Neural crest cell (in vitro differentiated cells): ENCODE measurements at places on chromosomes 2 and 18.

- no peaks in the 10 kb centered on the region for H3K36me3 ChIP-seq
- no peak overlapping the region for H3K27ac ChIP-seq
- no peaks in the 10 kb centered on the region for H3K4me1 ChIP-seq
- no peak overlapping the region for H3K4me3 ChIP-seq
- DNase-seq, result no peak
- H3K27me3 ChIP-seq, result no peaks in the 10 kb centered on the region
These were observed 254.4 kb downstream of the KCNE4 start for GRCh38 chr2:223306371-223306770.

- no peaks in the 10 kb centered on the region for H3K4me1 ChIP-seq
- no peaks in the 10 kb centered on the region for H3K27me3 ChIP-seq
- H3K36me3 ChIP-seq, result peaks cover 22% of the 10 kb centered on the region
- H3K4me3 ChIP-seq, result no peak overlapping the region
These were observed 18.9 kb downstream of the NCAPH start for GRCh38 chr2:96354492-96354891.

GRCh38 chr2:28680657-28681056 lies 71.0 kb upstream of the PPP1CB start:
- no peak overlapping the region for H3K27ac ChIP-seq
- peaks cover 17% of the 10 kb centered on the region for H3K4me1 ChIP-seq
- H3K4me3 ChIP-seq, result no peak overlapping the region
- no peaks in the 10 kb centered on the region for H3K27me3 ChIP-seq
- DNase-seq, result no peak

DNA sequence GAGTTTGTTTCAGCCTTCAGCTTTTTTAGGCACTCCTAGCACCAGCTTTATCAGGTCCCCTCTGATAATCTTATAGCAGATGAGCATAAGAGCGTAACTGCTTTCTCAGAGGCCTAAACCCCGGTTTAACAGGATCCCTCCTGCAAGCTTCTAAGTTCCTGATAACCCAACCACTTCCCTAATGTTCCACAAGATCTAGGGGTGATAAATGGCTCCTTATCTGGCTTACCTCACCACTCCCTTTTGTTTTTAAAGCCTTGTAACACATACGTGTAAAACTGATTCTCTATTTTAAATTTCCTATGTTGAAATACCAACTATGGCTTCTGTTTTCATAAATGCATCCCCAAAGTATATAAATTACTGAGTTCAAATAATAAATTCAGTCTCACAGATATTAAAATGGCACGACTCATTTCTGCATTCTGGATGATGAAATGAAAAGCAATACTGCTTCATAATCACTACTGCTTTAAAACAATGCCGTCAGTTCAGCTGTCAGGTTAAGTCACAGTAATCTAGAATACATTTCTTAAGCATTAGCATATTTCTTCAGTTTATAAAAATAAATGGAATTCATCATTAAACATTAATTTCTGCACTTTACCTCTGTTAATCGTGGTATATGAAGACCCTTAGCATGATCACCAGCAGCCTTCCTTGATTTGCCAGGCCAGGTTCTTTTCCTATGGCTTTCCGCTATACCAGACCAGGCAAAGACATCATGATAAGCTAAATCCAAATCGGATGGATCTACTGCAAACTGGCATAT lies 126.3 kb downstream of the C2orf74 start:
- no peak for DNase-seq
- no peaks in the 10 kb centered on the region for H3K4me1 ChIP-seq
- H3K27ac ChIP-seq, result peak overlapping the region; percentile 51
- H3K4me3 ChIP-seq, result no peak overlapping the region
- no peaks in the 10 kb centered on the region for H3K27me3 ChIP-seq

DNA sequence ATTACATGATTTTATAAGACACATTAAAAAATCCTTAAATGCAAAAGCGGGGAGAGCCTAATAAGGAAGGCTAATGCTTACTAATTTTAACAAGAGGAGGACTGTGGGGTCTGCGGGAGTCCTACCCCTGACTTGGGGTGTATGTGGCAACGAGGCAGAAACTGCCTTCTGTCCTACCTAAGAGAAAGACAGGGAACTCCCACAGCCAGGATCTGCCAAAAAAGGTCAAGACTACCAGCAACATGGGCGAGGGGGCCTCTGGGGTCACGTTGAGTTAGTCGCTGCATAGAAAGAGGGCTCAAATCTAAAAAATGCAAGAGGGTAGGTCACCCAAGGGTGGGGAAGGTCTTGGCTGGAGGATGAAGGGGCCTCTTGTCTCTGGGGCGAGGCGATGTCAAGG lies 529 bp upstream of the AMER3 start:
- peaks cover 79% of the 10 kb centered on the region for H3K27me3 ChIP-seq
- no peaks in the 10 kb centered on the region for H3K36me3 ChIP-seq
- peaks cover 10% of the 10 kb centered on the region for H3K4me1 ChIP-seq
- H3K4me3 ChIP-seq, result peak overlapping the region; percentile 82

DNA sequence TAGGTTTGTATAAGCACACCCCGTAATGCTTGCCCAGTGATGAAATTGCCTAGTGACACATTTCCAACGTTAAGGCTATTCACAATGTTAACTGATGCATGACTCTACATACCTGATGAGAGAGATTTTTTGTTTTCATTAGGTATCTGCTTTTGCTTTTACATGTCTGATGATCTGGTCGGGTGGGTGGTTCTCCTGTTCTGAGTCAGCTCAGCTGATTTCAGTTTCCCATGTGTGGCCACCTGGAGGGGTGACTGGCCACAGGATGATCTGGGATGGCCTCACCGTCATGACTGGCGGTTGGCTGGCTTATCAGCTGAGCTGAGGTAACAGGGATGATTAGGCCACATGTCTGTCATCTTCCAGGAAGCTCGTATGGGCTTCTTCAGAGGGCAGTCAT lies 33.8 kb upstream of the ACYP2 start:
- H3K4me3 ChIP-seq, result no peak overlapping the region
- H3K27ac ChIP-seq, result no peak overlapping the region
- H3K36me3 ChIP-seq, result no peaks in the 10 kb centered on the region
- H3K4me1 ChIP-seq, result peaks cover 8% of the 10 kb centered on the region
- H3K27me3 ChIP-seq, result peaks cover 20% of the 10 kb centered on the region

GRCh38 chr2:113757138-113757657 lies 756 bp upstream of the SLC35F5 start:
- H3K4me1 ChIP-seq, result peaks cover 21% of the 10 kb centered on the region
- H3K36me3 ChIP-seq, result no peaks in the 10 kb centered on the region
- peak overlapping the region; percentile 95 for H3K4me3 ChIP-seq
- no peak for DNase-seq

- no peaks in the 10 kb centered on the region for H3K36me3 ChIP-seq
- DNase-seq, result no peak
- no peak overlapping the region for H3K4me3 ChIP-seq
These were observed 13.6 kb downstream of the MRO start for GRCh38 chr18:50806208-50806616.

DNA sequence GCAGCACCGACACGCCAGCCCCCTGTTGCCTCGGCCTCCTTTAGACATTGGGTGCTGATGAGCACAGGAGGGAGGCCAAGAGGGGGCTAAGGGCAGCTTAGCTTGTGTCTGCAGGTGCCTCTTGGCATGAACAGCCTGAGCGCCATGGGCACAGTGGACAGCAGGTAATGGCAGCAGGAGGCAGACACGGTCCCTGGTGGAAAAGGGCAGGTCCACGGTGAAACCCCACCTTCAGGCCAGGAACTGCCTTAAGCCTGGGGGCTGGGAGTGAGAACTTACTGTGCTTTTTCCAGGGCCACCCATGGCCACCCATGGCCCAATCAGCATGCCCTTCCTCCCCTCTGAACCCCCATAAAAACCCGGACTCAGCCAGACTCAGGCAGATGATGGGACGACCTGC lies 633.4 kb upstream of the TMEFF2 start:
- no peaks in the 10 kb centered on the region for H3K4me1 ChIP-seq
- no peak overlapping the region for H3K27ac ChIP-seq
- no peak overlapping the region for H3K4me3 ChIP-seq
- DNase-seq, result no peak
- no peaks in the 10 kb centered on the region for H3K36me3 ChIP-seq

DNA sequence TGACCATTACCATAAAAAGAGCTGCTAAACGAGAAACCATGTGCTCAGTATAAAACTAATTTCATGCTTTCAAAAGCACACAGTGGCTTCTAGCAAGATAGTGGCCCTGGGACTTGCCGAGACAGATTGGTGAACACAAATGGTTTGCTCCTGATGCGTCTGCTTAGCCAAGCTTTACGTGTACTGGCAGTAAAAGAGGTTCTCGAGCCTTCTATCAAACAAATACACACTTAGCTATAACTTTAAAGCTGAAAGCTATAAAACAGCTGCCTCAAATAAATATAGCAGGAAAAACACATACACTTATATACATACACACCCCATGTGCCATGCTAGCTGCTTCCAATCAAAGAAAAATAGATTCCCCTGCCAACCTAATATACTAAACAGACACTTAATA lies 117.0 kb downstream of the ZNF385B start:
- H3K4me3 ChIP-seq, result no peak overlapping the region
- no peaks in the 10 kb centered on the region for H3K27me3 ChIP-seq
- no peaks in the 10 kb centered on the region for H3K4me1 ChIP-seq
- DNase-seq, result no peak
- H3K36me3 ChIP-seq, result no peaks in the 10 kb centered on the region

DNA sequence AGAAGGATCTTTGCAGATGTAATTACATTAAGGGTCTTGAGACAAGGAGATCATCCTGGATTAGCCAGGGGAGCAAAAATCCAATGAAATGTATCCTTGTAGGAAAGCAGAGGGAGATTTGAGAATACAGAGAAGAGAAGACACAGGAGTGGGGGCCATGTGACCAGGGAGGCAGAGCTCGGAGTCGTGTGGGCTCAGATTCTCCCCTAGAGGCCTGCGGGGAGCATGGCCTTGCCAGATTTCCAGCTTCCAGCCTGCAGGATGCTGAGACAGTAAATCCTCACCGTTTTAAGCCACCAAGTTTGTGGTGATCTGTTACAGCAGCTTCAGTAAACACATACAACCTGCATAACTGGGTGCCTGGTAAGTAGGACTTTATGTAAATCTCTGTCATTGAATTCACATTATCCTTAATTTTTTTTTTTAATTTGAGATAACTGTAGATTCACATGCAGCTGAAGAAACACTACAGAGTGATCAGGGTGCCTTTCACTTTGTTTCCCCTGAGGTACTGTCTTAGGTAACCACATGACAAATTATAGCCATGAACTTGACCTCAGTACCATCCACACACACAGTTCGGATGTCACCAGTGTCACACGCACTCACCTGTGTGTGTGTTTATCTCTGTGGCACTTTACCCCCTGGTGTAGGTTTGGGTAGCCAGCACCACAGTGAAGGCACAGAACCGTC lies 138.4 kb upstream of the HDAC4 start:
- H3K4me1 ChIP-seq, result peaks cover under 1% of the 10 kb centered on the region
- no peak overlapping the region for H3K4me3 ChIP-seq
- H3K27me3 ChIP-seq, result no peaks in the 10 kb centered on the region
- no peak for DNase-seq

DNA sequence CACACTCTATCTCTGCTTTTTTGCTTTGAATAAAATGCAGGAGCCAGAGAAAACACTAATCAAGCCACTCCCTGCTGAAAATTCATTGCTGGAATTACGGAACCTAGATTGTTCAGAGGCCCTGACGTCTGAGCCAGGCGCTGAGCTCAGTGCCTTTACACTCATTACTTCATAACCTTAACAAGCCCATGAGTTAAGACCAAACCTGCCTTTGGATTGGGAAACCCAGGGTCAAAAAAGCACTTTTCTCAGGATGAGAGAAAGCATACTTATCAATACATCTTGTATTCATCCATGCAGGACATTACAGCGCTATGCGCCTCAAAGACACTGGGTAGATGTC lies 762 bp downstream of the INO80C start:
- H3K27ac ChIP-seq, result peak overlapping the region; percentile 97
- DNase-seq, result peak; percentile 3
- peaks cover 27% of the 10 kb centered on the region for H3K4me1 ChIP-seq
- peaks cover 3% of the 10 kb centered on the region for H3K27me3 ChIP-seq
- H3K36me3 ChIP-seq, result no peaks in the 10 kb centered on the region
- H3K4me3 ChIP-seq, result peak overlapping the region; percentile 96

DNA sequence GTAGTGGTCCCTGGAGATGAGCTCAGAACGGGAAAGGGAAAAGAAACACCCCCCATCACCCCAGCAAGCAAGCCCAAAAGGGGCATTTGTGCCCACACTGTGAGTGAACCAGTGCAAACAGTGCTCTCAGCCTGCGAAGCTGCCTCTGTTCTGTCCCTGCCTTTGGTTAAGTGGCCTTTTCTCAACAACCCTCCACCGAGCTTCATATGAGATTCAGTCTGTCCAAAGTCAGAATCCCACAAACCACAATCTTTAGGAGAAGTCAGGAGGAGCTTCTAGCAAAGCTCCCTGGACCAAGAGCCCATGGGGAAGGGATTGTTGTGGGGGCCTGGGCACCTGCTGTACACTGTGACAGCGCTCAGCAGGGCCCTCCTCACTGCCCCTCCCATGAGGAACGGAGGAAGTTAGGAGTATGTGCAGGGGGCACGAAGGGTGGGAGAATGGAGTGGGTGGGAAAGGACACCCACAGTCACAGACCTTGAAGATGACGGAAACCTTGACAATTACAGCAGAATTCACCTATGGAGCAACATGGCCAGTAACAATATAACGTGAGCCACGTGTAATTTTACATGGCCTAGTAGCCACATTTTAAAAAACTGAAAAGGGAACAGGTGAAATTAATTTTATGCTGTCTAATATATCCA lies 119.5 kb downstream of the SMAD7 start:
- H3K27ac ChIP-seq, result no peak overlapping the region
- H3K36me3 ChIP-seq, result peaks cover 3% of the 10 kb centered on the region
- peaks cover 66% of the 10 kb centered on the region for H3K4me1 ChIP-seq

DNA sequence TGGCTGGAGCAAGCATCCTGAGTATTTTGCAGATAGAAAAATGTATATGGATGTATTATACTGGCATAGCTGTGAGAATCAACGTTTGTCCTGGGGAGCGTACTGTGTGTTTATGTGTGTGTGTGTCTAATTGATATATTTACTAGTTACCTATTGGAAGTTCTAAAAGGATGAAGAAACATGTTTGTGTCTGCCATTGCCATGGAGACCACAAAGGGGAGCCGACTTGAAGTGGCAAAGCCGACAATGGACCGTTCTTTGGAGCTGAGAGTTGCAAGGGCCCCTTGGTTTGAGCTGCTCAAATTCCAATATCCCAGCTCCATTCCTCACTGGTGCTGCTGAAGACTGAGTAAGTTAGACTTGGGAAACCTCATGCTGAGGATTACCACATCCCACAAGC lies 14.3 kb upstream of the SLC25A52 start:
- H3K36me3 ChIP-seq, result peaks cover 22% of the 10 kb centered on the region
- no peaks in the 10 kb centered on the region for H3K27me3 ChIP-seq
- peak overlapping the region; percentile 95 for H3K27ac ChIP-seq
- H3K4me3 ChIP-seq, result no peak overlapping the region

DNA sequence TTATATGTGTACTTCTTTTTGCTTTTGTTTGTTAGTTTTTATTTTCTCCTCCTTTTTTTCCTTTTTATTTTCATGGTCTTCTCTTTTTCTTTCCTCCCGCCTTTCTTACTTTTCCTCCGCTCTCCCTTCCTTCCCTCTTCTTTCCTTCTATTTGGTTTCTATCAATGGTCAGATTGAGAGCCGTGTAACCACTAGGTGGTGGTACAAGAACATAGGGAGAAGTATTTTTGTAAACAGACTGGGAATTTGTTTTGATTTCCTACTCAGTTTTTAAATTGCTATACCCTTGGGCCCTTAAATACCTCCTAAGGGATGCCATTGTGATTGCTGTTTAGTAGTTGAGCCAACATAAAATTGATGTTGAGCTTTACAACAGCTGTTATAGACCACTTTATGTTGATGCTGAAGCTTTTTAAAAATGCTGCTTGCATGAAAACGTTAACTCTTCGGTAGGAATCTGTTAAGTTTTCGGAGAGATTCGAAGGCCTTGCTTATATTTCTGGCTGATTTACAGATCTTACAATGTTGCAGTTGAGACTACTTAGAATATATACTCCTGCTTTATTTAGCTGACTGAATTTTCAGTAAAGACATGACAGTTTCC lies 124.2 kb downstream of the UBE2E3 start:
- peak overlapping the region; percentile 10 for H3K4me3 ChIP-seq
- no peaks in the 10 kb centered on the region for H3K27me3 ChIP-seq
- peak; percentile 20 for DNase-seq
- H3K36me3 ChIP-seq, result no peaks in the 10 kb centered on the region
- peaks cover 32% of the 10 kb centered on the region for H3K4me1 ChIP-seq
- H3K27ac ChIP-seq, result no peak overlapping the region
